ENCODE measurements at places on chromosomes 3 and 15.

DNA sequence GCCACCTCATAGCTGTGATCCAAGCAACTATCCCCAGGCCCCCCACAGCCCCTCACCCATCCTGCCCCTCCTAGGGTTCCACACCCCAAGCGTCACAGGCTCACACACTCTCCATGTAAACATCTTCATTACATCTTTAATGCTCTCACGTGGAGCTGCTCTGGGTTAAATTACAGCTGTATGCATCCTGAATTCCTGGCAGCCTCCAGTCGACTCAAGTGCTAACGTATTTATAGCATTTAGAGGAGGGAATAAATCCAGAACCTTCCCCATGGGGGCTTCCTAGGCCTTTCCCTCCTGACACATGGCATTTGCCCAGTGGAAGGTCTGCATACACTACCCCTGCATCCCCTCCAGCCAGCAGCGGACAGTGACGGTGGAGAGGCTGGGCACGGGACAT lies 9.6 kb downstream of the C3orf18 start:
- no peak for DNase-seq

GRCh38 chr15:47542312-47542989 lies 174.9 kb upstream of the SEMA6D start:
- DNase-seq: no peak

DNA sequence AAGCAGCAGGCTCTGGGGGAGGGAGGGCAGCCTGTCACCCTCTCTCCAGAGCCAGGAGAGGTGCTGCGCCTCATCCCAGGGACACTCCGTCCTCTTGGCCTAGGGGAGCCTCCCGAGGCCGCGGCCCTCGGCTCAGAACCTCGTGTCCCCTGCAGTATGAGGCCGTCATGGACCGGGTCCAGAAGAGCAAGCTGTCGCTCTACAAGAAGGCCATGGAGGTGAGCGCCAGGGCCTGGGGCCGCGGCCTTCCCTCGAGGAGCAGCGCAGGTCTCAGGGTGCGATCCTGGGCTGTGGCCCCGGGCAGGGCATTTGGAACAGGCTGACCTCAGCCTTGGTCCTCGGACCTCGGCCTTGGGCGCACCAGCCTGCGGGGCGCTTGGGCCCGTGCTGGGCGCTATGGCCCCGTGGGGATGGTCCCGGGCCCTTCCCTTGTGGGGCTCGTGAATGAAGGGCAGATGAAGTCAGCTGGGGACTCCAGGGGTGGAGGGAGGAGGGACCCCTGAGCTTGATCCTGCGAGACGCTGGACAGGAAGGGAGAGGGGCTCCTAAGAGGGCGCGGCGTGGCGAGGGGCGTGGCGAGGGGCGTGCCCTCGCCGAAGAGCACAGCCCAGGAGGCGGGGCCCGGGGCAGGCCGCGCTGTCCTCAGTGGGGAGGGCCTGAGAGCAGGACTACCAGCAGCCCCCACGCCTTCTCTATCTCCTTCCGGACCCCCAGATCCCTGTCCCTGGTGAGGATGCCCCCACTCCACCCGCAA lies 32.9 kb downstream of the PSTPIP1 start:
- DNase-seq: no peak

DNA sequence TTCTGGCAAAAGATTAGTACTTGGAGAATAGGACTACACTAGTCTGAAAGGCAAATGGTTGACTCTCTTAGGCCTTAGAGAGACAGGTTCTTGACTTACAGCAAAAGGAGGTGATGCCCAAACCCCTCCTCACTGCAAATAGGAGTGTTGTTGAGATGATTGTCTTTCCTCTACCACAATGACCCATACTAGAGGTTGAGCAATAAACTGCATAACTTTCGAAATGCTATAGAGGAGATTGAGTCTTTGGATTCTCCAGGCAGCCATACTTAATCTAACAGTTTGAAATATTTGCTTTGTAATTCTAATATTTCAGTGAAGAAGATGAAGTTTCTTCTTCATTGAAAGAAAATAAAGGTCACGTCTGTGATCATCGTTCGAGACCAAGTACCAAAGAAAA lies 498.5 kb upstream of the GBE1 start:
- no peak for DNase-seq

DNA sequence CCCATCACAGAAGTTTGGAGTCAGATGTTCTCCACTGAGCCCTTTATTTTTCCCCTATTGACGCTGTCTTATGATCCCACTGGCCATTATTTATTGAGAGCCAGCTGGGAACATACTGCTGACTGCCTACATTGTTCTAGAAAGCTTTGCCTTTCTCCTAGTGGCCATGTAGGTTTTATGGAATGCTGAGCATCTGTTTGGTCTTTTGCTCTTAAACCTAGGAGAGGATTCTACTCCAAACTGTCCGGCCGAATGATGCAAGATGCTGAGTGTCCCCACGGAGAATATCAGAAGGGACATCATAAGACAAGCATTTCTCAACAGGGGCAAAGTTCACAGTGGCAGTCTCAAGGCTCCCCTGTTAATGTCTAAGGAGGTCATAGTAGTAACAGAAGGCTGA lies 171.4 kb downstream of the ARRDC4 start:
- no peak for DNase-seq

DNA sequence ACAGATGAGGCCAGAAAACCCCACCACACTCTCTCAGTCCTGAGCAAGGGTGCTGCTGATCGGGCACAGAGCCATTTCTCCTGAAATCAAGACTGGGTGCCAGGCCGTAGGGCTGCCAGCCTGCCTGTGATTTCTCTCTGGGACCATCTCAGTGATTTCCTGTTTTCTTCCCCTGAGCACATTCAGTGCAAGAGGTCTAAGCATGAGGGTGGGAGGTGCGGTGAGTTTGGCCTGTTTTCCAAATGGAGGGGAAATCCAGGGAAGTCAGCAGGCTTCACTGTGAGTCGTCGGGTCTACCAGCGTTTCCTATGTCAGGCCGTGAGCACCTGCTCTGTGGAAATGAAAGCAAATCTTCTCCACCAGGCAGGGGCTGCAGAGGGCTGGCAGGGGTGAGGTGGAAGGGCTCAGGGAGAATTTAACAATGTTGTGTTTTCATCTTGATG lies 82.3 kb downstream of the ST6GAL1 start:
- DNase-seq: peak; percentile 24

GRCh38 chr15:85422607-85423006 lies 42.2 kb downstream of the AKAP13 start:
- DNase-seq: no peak

- DNase-seq: no peak
These were observed 45.7 kb upstream of the ADGRG7 start for GRCh38 chr3:100563652-100564211.

- DNase-seq: no peak
These were observed 101.6 kb downstream of the GREM1 start for GRCh38 chr15:32819448-32819847.
